Endothelial cell of umbilical vein (primary cell): ENCODE measurements at places on chromosomes 7 and 10. TPM values are rescaled to one million over a fixed set of nuclear protein-coding genes. Genes with fewer than 3 reads are reported as not detected.

- DNase-seq, result no peak
Observed at GRCh38 chr7:100430493-100431285, 1.1 kb downstream of the MEPCE start.

GRCh38 chr7:87797798-87798403, 78.3 kb downstream of the SLC25A40 start:
- peak; percentile 73 for DNase-seq

DNA sequence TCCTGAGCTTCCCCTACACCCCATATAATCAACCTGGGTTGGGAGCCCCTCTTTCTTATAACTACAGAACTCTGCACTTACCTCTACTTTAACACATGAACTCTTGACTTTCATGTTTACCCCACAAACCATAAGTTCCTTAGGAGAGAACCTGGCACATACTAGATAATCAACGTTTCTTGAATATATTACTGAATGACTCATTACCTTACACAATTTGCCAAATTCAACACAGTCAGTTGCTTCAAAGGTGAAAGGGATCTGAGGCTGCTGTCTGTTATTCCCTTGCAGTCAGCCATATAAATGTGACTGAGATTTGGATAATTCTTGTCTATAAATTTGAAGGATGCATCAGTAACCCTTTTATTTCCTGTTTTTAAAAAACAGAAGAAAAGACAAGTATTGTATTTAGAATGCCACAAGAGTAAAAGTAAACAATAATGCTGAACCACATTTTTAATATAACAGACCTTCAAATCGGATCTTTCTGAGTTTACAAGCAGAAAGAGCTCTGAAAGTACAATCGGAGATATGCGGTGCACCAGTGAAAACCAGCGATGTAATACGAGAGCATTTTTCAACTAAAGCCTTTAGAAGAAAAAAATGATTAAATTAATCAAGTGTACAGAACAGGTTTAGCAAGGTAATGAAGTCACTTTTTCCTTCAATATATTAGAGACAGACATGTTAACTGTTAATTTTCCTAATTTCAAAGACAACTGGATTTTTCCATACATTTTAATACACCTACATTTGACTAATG, 29.5 kb upstream of the LRRC17 start:
- peak; percentile 82 for DNase-seq

DNA sequence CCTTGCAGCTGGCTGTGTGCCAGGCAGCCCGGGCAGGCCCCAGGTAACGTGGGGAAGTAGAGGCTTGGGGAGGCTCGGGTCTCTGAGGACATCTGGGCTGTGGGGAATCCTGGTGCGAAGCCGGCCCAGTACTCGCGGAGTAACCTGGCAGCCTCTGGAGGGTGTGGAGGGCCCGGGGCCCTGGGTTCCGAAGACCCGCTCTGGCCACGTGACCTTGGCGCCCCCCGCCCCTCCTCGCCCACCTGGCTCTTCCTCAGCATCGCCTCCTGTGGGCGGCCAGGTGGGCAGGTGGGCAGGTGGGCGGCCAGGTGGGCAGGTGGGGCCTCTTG, 143.1 kb downstream of the WDR37 start:
- DNase-seq, result no peak

DNA sequence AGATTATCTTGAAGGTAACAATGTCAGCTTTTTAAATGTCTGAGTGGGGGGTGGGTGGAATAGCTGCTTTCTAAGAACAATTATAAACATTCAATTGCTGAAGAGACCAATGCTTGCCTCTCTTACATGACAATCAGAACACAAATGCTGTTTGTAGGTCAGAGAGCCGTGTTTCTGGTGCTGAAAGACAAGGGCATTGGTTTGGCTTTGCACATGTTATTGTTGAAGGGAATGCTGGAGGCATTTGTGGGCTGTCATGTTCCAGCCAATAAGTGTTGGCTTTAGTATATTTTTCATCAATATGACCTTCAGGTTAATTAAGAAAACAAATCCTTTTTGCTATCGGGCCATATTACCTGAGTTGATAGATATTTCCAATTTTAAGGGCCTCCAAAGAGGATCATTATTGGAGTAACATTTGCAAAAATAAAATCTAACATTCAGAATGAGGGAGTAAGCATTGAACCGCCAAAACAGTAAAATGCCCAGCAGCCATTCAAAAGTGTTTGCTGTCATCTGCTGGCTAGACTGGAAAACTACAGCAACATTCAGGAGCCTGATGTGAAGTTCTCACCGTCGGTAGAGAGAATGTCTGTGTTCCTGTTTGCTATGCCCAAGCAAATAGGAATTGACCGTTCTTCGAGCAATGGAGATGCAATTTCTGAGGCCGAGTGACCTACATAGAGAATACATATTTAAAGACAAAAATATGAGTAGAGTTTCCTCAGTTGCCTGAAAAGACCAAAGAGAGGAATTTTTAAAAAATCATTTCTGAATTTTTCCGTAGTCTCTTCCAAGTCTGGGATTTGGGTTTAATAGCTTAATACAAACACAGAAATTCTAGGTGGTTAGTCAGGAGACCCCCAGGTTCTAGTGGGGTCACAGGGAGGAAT, 118.9 kb downstream of the APBB1IP start:
- peak; percentile 8 for DNase-seq

NET1 gene
- total RNA-seq, result 40.2 and 46.3 TPM in 2 replicates

CYP3A5 gene
- not detected in 2 replicates for total RNA-seq
